ENCODE measurements at places on chromosomes 6 and 20. TPM values are rescaled to one million over a fixed set of nuclear protein-coding genes. Genes with fewer than 3 reads are reported as not detected.

The GGT7 gene
- 12.5 TPM for total RNA-seq

The SSTR4 gene
- total RNA-seq, result not detected

The KCNQ5 gene
- total RNA-seq, result 2.5 TPM

The SLC22A2 gene
- not detected for total RNA-seq

The SYTL3 gene
- 3.1 TPM for total RNA-seq

The HCK gene
- total RNA-seq, result 0.34 TPM

GRCh38 chr20:46605181-46605580 is 46.1 kb downstream of the SLC13A3 start:
- no peak for DNase-seq

DNA sequence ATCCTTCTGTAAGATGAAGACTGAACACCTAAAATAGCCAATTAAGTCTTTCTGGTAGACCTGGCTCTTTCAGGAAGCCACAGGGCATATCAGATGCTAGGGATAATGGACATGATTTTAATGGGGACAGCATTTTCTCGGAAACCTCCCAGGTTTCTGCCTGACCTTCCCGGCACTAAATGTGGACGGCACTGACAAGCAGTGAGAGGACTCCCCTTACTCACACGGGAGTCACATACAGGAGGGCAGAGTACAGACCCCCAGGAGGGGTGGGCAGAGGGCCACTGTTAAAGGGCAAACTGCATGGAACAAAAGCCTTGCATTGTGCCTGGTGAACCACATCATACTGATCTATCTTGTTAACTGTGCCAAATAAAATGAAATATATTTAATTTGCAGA is 19.9 kb downstream of the PSMG4 start:
- no peak for DNase-seq

- DNase-seq, result no peak
Measured at GRCh38 chr6:149043476-149044130, 273.9 kb upstream of the TAB2 start.

- no peak for DNase-seq
Measured at GRCh38 chr6:123805921-123806320, 2.3 kb downstream of the NKAIN2 start.

GRCh38 chr20:57662456-57663240 is 42.4 kb upstream of the ZBP1 start:
- DNase-seq, result no peak

GRCh38 chr6:71965404-71965803 is 79.1 kb downstream of the RIMS1 start:
- no peak for DNase-seq

DNA sequence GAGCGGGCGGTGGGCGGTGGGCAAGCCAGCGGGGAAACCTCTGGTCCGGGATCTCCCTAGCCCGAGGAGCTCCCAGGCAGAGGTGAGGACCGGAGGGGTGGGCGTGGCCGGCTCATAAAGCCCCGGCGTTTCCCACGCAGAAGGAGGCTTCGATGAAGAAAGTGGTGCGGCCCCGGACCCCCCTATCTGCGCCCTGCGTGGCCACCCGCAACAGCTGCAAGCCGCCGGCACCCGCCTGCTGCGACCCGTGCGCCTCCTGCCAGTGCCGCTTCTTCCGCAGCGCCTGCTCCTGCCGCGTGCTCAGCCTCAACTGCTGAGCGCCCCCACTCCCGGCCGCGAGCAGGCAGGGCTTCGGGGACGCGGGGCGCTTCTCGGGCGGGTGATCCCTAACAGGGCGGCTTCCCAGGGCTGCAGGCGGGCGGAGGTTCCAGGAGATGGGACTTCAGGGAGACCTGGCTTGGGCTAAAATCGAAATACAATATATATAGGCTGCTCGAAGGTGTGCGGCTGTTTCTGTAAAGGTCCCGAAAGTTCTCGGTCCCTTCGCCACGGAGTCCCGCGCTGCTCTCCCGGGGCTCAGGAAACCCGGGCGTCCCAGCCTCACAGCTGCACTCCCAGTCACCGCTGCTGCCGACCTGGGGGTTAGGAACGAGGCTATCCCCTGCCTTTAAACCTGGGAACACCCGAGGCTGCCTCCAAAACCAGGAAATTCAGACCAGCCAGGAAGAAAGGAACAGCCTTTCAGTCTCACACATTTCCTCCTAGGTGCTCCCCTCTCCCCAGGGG is 27.8 kb downstream of the ASIP start:
- DNase-seq, result no peak

- no peak for DNase-seq
Measured at GRCh38 chr6:41432280-41432679, 96.9 kb downstream of the NCR2 start.

- DNase-seq, result no peak
Measured at GRCh38 chr6:31692353-31692752, 10.8 kb downstream of the ABHD16A start.

DNA sequence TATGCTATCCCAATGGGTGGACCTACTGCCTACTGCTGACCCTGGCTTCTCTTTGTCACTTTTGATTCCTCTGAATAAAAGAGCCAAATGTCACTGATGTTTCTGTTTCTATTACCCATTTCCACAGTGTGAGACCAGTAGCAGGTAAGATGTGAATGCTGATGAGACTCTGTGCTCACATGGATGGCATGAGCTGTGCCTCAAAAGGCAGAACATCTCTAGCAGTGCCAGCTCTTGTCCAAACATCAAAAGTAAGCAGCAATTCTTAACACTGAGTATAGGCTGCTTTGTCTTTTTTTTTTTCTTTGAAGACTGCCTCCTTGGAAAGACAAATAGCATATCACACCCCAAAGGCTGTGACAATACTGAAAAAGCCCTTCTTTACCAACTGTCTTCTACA is 459.2 kb upstream of the RUNX2 start:
- DNase-seq, result no peak

GRCh38 chr6:152696522-152696921 is 1.2 kb upstream of the MYCT1 start:
- DNase-seq, result no peak

DNA sequence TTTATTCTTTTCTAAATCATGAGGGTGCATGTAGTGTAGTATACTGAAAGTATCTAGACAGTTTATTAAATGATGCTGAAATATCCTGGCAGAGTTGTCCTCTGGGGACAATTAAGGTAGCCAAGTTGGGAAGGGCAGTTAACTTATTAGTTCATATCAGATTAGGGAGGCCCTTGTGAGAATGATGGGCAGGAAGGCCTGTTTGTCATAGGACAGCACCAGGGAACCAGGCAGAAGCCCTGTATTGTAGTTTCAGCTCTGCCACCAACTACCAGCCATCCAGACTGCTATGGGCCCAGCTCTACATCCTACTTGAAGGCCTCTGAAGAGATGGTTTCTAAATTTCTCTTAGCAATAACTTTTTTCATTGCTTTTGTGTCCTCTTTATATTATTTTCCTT is 4.0 kb downstream of the MYLIP start:
- no peak for DNase-seq

DNA sequence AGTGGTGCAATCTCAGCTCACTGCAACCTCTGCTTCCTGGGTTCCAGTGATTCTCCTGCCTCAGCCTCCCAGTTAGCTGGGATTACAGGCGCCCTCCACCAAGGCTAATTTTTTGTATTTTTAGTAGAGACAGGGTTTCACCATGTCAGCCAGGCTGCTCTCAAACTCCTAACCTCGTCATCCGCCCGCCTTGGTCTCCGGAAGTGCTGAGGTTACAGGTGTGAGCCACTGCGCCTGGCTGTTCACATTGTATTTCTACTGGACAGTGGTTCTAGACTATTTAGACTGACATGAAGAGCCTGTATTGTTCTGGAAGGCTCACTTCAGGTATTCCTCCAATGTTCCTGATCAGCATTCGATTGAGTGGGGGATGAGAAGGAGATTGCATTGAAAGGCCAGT is 14.8 kb upstream of the OVOL2 start:
- DNase-seq, result no peak

DNA sequence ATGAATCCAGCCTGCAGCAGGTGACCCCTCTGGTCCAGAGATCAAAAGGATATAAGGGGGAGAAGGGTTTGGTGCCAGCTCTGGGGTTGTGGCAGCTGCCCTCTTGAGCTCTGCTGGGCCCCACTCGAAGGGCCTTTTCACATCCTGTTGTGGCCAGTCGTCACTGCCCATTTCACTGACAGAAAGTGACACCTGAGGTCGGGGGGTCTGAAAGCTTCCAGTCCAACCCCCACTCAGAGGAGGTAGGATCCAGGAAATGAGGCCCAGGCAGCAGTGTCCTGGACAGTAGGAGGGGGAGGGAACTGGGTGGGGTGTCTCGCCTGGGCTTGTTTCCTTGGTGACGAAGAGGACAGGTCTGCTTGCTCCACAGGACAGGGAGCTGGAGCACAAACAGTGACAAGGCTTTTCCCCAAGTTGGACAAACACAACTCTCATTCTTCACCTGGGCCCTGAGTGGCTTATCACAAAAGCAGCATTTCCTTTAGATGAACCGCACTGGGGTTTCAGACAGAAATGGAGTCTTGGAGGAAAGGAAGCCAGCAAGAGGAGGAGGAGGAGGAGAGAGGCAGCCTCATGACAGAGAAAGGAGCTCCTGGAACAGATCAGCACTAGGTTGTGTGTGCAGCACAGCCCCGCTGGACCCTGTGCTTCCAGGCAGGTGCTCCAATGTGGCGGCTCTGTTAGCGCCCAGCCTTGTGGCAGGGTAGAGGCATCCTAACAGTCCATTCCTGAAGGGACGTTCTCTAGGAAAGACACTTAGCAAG is 11.0 kb downstream of the FRS3 start:
- DNase-seq, result no peak

DNA sequence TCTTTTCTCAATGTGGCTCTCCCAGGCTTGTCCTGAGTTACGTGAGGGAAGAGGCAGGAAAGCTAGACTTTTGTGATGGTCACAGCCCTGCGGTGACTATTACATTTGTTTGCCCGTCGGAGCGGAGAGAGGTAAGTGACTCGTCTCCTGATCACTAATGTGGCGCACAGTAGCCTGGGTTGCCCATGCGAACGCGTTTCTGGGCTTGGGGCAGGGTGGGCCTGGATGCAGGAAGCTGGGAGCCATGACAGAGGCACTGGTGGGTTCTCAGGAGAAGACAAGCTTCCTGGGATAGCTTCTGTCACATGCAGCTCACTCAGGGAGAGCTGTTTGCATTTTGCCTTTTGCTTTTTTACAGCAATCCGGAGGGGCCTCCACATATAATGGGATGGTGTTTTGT is 60.6 kb downstream of the IGF2R start:
- no peak for DNase-seq

- DNase-seq, result no peak
Measured at GRCh38 chr6:161347988-161348627, 74.2 kb upstream of the AGPAT4 start.

GRCh38 chr20:48736636-48737035 is 91.2 kb downstream of the PREX1 start:
- no peak for DNase-seq
